Stimulated activated naive CD8-positive, alpha-beta T cell treated with anti-CD3 and anti-CD28 coated beads, Interleukin-15, Interleukin-2, amounts not matched to agents 100 U/mL and 50 U/mL, for 24 hours (primary cell): ENCODE measurements at places on chromosomes 1 and 21.
A peak's percentile ranks its signal among the peaks of the same experiment; 100 is the strongest.

- DNase-seq: no peak
Observed at GRCh38 chr1:55071477-55071876, 32.1 kb downstream of the PCSK9 start.

DNA sequence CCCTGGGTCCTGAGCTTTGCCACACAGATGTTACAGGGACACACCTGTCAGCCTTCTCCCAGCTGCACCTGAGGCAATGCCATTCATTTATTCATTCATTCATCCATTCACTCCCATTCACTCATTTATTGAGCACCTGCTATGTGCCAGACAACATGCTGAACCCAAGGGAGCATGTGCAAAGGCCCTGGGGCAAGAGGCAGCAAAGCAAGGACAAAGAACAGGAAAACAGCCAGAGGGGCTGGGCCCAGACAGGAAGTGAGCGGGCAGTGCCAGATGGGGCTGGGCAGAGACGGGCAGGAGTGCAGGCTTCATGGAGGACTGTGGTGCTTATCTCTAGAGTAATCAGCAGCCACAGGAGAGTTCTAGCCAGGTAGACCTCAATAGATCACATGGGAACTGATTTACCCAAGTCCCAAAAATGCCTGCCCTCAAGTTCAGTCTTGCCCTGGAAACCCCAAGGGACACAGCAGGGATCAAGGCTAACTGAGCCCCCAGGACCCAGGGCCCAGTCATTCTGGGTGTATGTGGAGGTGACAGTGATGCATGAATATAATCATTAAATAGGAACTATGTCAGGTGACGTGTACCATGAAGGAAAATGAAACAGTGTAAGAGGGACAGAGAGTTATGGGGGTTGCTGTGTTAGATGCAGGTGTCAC is 530.3 kb downstream of the MATN1 start:
- no peak for DNase-seq

DNA sequence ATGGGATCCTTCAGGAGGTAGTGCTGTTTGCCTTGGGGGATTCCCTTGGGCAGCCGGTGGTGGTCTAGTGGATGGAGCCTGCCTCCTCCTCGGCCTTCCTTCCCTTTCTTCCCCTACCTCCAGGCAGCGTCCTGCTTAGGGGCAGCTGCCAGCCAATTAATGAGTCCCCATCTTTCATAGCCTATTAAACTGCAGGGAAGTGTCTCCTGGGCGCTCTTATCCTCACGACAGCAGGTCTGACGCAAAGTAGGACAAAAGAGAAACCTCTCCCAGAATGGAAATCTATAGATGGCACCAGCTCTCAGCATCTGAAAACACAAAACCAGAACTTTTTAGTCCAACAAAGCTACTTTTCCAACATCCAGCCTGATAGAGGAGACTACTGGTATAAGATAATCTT is 69.3 kb downstream of the ELAVL4 start:
- DNase-seq: no peak

GRCh38 chr1:214446772-214447556 is 104.4 kb downstream of the PTPN14 start:
- DNase-seq: no peak

DNA sequence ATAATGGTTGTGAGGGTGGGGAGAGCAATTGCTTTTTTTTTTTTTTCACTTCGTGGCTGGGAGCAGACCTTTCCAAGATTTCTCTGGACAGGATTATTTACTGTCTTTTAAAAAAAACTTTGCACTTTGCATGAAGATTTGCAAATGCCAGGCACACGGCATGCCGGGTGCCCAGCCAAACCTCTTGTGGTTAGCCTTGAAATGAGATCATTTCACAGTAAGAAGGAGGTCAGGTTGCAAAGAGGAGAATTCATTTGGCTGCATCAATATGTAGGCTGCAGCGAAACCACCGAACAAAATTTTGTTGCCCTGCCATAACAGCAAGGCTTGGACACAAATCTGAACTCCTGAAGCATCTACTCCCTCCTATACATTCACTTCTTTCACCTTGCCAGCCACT is 36.5 kb upstream of the KCND3 start:
- DNase-seq: no peak

- no peak for DNase-seq
Observed at GRCh38 chr1:156258859-156259258, 11.0 kb upstream of the PAQR6 start.

GRCh38 chr1:1307261-1307922 is 338 bp downstream of the ACAP3 start:
- DNase-seq: no peak

DNA sequence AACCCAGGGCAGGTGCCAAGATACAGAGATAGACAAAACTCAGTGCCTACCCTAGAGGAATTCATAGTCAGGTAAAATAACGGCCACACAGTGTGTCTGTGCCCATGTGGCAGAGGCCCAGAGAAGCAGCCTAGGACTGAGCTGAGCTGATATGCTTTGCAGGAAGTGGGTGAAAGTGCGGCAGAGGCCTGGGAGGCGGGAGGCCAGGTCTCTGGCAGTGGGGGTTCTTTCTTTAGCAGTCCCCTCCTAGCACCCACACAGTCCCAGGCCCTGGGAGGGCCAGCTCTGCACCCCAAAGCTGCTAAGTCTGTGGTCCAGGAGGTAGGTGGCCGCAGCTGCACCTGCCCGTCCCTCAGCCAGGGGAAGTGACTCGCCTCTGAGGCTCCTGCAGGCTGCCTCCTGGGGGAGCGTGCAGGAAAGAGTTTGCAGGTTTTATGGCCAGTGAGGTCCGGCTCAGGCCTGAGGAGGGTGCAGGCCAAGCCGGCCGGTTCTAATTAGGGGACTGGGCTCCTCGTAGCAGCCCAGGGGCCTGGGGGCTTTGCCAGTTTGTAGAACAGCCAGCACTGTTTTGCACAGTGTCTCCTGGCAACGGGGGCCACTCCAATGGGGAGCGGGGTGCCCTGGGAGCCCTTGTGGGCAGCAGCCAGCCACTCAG is 107.9 kb downstream of the SPSB1 start:
- DNase-seq: no peak

DNA sequence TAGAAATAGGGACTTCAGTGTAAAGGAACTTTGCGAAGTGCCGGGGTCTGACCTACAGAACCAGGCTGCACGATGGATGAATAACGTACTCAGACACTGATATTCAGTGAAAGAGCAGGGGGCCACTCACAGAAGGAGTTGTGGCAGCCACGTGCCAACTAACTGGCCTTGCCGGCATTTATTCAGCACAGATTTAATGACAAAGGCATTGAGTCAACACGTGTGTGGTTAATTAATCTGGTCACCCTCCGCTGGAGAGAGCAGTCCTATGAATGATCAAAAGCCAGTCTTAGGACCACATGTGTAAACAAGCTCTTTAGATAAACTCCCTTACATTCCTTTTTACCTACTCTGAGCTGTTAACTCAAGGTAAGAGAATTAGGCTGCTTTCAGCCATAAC is 6.2 kb upstream of the B3GALT2 start:
- no peak for DNase-seq

DNA sequence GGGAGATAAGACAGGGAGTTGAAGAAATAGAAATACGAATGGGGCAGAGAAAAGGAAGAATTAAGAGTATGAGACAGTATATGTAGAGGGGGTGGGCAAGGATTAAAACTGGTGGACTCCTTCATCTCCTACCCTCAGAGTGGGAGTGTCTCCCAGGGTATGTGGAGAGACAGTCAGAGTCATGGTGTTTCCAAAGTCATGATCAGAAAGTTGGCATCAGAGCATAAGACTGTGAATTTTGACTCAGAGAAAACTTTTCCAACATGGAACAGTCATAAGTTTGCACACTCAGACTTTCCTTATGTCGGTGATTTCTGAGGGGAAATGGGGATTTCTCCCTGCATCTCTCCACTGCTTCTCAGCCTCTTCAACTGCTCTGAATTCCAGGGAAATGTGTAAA is 2.4 kb downstream of the CD84 start:
- DNase-seq: no peak

GRCh38 chr1:77671836-77672235 is 10.6 kb downstream of the ZZZ3 start:
- DNase-seq: no peak

DNA sequence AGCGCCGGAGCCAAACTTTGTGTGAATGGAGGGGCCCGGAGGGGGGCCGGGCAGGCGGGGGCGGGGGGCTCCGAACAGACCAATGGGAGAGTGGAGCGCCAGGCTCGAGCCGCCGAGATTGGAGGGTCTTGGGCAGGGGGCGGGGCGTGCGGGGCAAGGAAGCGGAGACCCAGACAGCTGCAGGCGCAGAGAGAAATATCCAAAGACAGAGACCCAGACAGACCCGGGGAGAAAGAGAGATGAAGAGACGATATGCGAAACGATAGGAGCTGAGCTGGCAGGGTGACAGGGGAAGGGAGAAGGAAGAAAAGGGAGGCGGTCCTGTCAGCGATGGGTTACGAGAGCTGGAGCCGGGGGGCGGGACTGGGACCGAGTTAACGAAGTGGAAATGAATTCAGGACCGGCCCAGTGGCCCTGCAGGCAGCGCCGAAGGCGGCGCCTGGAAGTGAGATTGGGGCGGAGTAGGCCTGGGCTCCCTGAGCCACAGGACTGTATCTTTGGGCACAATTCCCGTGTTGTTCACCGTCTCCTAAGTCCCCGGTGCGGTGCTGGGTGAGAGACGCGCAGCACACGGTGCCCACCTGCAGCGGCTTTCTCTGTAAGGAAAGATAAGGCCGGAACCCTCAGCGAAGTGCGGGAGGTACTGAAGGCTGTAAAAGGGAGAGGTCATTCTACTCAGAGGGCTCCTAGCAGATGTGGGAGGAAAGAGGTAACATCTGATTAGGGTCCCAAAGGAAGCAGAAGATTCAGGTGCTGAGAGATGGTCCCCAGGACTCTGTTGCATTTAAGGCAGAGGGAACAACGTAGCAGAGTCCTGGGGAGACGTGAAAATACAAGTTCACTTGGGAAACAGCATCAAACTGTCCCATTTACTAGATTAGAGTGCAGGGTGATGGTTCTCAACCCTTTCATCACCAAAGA is 543 bp upstream of the KCNJ10 start:
- DNase-seq: peak; percentile 80

GRCh38 chr1:67700692-67701410 is 15.8 kb downstream of the GADD45A start:
- DNase-seq: peak; percentile 51

GRCh38 chr21:39452207-39452969 is 618 bp downstream of the SH3BGR start:
- no peak for DNase-seq

- DNase-seq: peak; percentile 65
Observed at GRCh38 chr1:1337793-1338147, 6.7 kb downstream of the TAS1R3 start.

GRCh38 chr1:172903581-172904220 is 147.0 kb downstream of the TNFSF18 start:
- no peak for DNase-seq

- peak; percentile 88 for DNase-seq
Observed at GRCh38 chr1:160768295-160768657, 27.7 kb upstream of the LY9 start.

GRCh38 chr1:22171951-22172715 is 29.2 kb upstream of the WNT4 start:
- no peak for DNase-seq

GRCh38 chr1:112991402-112992120 is 35.6 kb upstream of the SLC16A1 start:
- no peak for DNase-seq

DNA sequence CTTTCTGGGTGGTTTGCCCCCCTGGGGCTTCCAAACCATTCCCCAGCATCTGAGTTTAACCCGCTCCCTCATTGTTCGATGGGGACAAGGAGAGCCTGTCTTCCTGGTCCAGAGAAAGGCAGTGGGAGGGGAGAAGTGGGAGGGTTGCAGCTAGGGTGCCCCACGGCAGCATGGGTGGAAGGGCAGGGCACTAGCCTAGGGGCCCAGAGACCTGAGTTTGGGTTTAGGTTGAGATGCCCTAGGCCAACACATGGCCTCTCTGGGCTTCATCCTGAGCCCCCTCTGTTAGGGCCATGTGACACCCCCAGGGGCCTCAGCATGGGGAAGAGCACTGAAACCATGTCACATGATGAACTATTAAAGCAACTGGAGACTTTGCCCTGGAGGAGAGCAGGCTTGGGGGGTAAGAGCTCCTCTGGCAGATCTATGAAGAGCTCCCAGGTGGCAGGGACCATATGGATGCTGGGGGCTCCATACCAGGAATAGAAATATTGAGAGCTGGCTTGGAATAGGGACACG is 9.7 kb upstream of the RUNX3 start:
- no peak for DNase-seq

DNA sequence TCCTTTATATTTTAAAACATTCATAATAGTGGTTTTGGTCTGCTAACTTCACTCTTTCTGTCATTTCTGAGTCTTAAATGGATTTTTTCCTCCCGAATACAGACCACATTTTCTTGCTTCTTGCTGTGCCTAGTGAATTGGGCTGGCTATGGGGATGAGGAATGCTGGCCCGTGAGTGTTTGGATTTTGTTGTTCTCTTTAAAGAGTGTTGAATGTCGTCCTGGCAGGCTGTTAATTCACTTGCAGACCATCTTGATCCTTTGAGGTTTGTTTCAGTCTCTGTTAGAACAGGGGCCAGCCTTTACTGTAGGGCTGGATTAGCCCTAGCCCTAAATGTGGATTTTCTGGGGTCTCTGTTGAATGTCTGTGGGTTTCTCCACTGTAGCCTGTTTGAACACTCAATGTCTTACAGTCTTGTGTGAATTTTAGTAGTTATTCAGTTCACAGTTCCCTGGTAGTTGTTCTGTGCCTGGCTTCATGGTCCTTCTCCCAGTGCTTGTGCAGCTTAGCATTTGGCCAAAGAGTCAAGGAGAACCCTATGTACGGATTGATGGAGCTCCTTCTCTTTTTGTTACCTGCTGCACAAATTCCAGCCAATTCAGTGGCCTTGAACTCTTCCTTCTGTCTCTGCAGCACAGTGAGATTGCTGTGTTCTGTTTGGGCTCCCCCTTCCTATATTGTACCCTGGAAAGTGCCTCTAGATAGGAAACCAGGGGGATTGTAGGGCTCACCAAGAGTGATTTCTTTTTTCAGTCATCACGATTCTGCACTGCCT is 95.7 kb downstream of the DYRK1A start:
- no peak for DNase-seq

- no peak for DNase-seq
Observed at GRCh38 chr1:56901716-56902115, 47.1 kb downstream of the C8A start.

DNA sequence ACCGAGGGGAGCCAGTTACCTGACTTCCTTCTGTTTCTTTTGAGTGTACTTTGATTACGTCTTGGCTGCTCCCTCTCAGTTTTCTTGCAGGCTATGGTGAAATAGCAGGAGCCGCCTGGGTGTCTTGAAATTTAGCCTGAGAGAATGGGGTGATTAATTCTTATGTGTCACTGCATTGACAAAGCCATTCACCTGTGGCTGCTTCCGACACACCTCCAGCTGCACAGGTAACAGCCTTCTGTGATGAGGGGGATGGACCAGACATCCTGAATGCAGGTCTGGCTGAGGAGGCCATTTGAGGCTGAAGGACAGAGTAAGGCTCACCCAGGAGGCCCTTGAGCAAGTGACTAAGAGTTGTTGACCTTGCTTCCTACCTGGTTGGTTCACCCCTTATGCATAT is 16.5 kb downstream of the CACNA1E start:
- DNase-seq: no peak

GRCh38 chr1:89547563-89548116 is 23.0 kb downstream of the LRRC8B start:
- DNase-seq: no peak

GRCh38 chr1:54027848-54028247 is 9.9 kb upstream of the LDLRAD1 start:
- DNase-seq: no peak
